Skin of body (tissue), 3 donors: ENCODE measurements at places on chromosomes 13 and 19. TPM values are rescaled to one million over a fixed set of nuclear protein-coding genes. Genes with fewer than 3 reads are reported as not detected.

NFILZ gene
- total RNA-seq, result not detected

DNA sequence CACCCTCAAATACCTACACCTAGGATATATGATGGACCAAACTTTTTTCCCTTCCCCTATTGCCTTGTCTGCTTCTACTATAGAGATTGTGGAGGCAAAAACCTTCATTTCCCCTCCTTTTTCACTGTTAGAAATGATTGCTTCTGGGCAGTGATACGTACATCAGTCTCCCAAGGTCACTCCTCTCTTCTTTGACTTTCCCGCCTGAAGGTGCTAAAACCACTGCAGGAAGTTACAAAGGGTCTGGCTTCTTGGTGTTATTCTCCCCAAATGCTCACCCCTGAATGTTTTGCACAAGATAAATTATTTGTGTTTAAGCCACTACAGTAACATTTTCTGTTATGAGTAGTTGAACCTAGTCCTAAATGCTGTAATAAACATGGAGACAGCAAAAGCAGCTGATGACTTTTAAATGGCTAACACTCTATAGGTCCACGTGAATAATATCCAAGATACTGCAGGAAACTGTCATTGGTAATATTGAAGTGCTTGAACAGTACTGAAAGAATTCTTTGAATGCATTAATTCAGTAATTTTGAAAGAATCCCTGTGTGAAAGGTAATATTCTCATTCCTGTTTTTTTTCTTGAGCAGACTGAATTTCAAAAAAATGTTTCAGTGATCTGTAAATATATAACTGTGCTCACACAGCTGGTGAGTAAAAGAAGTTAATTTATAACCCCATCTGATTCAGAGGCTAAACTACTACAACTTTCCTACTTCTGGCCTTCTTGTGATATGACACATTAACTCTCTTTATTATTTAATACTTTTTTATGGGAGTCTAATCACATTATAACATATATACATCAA, 865.1 kb downstream of the EFNB2 start:
- no peak for DNase-seq

DNA sequence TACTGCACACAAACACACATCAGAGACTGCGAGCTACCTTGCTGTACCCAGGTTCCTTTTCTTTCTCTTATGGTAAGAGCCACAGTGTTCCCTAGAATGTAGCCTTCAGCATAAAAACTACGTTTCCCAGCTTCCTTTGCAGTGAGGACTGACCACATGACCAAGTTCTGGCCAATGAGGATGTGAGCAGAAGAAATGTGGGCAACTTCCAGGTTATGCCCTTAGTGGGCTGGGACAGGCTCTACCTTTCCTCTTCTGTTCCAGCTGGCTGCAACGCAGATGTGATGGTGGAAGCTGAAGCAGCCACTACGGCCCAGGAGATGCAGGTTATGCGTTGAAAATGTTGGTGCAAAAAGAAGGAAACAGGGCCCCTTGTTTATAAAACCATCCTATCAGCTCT, 27.5 kb downstream of the VRK3 start:
- no peak for DNase-seq

KCNN1 gene
- 2.2 TPM for total RNA-seq
